ENCODE measurements at places on chromosomes 12 and 14.

- no peak for DNase-seq
Measured at GRCh38 chr12:107115119-107115518, 21.8 kb upstream of the CRY1 start.

DNA sequence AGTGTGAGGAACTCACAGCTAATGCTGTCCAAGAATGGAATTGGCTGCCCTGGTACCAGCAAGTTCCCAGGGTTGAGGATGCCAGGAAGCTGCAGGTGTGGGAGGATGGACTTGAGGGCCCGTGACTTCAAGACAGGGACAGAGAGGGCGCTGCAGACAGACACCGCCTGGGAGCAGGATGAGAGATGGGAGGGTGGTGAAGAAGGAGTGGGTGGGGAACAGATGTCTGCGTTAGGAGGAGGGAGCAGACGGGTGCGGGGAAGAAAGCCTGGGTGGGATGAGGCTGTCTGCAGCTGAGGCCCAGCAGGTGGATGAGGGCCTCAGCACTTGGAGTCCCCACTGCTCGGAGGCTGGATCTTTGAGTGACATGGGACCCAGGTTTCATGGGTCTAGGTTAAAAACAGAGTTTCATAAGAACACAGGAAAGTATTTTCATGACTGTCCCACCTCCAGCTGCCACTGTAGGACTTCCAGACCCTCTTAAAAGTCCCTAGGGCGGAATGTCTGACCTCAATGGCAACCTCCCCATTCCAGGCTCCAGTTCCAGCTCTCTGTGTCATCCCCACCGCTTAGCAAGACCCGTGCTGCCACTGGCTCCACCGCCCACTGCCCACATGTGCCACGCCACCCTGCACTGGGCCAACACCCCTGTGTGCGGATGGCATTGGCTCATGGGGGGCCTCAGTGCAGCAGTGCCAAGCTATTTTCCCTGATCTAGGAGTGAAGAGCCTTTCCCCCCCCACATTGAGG lies 70.3 kb upstream of the SCN8A start:
- DNase-seq = no peak

GRCh38 chr14:23559010-23559925 lies 3.2 kb downstream of the THTPA start:
- peak; percentile 58 for DNase-seq

GRCh38 chr14:34256223-34256622 lies 205.8 kb downstream of the SPTSSA start:
- DNase-seq = no peak

DNA sequence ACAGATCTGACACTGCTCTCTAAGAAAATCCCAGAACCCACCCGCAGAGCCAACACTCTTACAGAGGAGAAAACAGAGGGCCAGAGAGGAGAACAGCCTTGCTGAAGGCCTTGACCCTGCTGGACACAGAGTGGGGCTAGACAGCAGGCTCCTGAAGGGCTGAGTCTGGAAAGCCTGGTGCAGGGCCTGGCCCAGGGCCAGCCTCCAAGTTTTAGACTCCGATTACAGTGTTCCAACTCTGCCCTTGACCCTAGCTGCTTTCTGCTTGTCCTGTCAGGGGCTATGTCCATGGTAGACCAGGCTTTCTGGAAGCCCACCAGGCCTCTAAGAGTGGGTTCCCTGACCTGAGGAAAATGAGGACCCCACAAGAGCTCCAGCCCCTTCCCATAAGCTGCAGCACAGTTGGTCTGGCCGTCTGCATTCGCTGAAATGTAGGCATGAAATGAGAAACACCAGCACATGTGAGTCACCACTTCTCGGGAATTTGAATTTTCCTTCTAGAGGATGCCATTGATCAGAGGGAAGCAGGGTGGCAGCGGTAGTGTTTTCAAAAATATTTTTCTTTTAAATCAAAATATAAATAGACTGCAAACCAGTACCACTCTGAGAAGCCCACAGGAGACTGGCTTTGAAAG lies 154.4 kb downstream of the CALM1 start:
- DNase-seq = peak; percentile 14

GRCh38 chr12:30533558-30534265 lies 162.0 kb downstream of the IPO8 start:
- peak; percentile 63 for DNase-seq

DNA sequence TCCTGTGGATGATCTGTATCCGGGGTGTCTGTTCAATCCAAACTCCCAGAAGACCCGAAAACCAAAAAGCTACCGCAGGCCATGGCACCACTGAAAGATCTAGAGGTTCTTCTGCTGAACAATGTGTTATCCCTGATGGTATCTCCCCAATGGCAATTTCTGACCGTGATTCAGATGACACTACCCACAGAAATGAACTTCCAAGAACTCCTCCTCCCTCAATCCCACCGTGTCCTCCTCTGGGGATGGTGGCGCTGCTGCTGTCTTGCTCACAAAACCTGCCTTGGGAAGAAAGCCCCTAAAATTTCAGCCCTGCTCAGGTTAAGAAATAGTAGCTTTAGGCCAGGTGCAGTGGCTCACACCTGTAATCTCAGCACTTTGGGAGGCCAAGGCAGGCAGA lies 7.8 kb downstream of the CRACR2A start:
- no peak for DNase-seq

- no peak for DNase-seq
Measured at GRCh38 chr12:109631302-109631701, 57.7 kb downstream of the MVK start.

- DNase-seq = no peak
Measured at GRCh38 chr12:45974883-45975282, 15.5 kb downstream of the SCAF11 start.

- no peak for DNase-seq
Measured at GRCh38 chr12:6695313-6696045, 5.1 kb downstream of the PIANP start.

DNA sequence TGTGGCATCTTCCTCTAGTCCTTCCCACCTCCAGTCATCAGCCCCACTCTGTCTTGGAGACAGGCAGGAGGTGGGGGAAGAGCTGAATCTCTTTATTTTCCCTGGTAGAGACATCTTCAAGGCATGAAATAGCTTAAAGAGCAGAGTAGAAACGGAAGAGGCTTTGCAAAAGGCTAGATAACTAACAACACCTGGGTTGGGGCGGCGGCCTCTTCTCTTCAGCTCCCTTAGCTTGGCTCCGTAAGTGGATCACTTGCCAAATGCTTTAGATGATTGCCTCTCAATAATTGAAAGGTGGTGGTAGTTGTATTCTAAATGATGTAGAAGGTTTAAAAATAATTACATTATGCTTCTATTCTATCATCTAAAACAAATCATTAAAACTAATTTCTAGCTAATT lies 36.1 kb downstream of the SSPN start:
- no peak for DNase-seq

- no peak for DNase-seq
Measured at GRCh38 chr12:108583991-108584390, 13.9 kb downstream of the TMEM119 start.

DNA sequence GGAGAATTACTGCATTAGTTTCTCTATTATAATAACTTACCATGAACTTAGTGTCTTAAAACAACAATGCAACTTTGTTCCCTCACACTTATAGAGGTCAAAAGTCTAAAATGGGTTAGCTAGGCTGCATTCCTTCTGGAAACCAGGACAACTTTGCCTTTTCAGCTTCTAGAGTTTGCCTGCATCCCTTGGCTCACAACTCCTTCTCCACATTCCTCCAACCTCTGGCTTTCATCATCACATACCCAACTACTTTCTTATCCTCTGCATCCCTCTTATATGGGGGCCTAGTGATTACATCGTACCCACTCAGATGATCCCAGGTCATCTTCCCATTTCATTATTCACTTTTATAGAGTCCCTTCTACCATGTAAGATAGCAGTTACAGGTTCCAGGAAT lies 251.1 kb downstream of the C12orf50 start:
- DNase-seq = no peak

GRCh38 chr14:32073537-32074189 lies 3.4 kb upstream of the ARHGAP5 start:
- DNase-seq = peak; percentile 87

DNA sequence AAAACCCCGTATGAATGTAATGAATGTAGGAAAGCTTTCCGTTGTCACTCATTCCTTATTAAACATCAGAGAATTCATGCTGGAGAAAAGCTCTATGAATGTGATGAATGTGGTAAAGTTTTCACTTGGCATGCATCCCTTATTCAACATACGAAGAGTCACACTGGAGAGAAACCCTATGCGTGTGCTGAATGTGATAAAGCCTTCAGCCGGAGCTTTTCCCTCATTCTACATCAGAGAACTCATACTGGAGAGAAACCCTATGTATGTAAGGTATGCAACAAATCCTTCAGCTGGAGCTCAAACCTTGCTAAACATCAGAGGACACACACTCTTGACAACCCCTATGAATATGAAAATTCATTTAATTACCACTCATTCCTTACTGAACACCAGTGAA lies 23.8 kb downstream of the ZNF891 start:
- DNase-seq = peak; percentile 36

DNA sequence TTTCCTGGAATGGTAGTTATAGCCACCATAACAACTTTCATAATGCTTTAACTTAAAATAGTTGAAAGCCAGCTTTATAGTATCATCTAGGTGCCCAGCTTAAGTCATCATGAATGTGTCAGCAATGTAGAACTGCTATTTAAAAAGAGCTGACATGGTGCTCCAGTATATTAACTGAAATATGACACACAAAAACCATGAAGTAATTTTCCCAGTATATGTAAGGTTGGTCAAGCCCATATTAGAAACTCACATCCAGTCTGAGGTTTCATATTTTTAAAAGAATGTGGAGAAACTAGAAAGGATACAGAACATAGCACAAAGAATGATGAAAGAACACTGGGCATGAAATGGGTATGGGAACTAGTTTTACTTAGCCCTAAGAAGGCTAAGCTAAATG lies 121.3 kb upstream of the KRAS start:
- DNase-seq = no peak

DNA sequence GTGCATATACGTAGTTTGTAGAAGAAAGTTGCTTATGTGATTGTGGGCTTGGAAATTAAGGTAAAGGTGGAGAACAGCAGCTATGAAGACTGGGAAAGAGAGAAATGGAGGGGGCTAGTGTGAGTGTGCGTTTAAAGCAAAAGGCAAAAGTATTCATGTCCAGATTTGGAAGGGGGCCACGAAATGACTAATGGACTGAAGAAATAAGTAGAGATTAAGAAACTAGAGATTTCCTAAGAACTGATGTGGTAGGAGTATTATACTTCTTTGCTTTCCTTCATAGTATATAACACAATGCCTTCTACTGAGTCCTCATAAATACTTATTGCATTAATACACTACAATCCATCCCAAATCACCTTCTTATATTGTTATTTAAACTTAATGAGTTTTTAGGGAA lies 298.6 kb upstream of the NOVA1 start:
- DNase-seq = peak; percentile 94

Measured in fibroblast of mammary gland (primary cell).